Activated T-cell treated with anti-CD3 and anti-CD28 coated beads, Interleukin-2, amount 50 U/mL, for 72 hours (primary cell): ENCODE measurements at places on chromosomes 5 and 9.

DNA sequence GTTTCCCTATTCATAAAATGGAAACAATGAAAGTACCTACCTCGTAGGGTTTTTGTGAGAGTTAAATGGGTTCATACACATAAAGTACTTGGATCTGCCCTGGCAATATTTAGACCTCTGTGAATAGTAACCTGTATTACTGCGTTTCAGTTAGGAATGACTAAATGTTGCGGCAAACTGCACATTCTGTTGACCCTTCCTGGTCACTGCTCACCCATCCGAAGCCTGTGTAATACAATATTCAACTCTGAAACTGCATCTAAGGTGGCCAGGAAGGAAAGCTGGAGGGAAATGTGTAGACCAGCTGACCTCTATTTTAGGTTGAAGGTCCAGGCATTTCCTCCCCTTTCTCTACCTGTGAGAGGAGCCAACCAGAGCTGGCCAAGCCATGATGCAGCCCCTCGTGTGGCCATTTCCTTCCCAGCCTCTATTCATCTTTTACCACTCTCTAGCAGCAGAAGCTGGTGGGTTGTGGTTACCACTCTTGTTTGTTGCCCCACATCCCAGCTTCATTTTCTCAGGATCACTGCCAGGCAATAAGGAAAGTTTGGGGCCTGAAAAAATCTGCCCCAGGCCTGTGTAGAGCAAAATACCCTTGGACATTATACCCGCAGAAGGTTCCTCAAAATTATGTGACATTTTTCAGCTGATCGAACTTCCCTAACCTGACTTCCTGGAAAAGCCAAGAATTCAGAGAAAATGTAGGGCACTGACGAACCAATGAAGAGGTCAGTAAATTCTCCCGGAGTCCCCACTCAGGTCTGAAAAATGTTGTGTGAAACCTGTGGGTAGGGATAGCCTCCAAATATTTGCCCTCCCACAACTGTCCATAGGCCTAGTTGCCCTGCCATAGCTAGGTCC lies 20.5 kb upstream of the PDCD1LG2 start:
- DNase-seq: no peak

GRCh38 chr9:68454579-68455334 lies 85.9 kb downstream of the TMEM252 start:
- no peak for DNase-seq

DNA sequence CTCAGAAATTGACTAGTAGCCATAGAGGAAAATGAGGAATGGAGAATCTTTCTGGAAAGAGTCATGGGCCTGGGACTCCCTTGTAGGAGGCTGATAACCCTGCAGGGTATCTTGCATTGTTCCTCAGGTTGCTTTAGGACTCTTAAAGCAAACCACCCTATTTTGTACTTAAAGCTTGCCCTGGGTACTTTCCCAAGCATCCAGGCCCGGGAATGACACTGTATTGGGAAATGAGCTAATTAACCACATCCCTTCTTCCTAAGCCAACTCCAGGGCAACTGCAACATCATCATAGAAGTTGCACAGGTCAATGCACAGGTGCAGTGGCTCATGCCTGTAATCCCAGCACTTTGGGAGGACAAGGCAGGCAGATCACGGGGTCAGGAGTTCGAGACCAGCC lies 55.9 kb downstream of the UGCG start:
- no peak for DNase-seq

GRCh38 chr9:92730897-92731296 lies 33.7 kb downstream of the BICD2 start:
- no peak for DNase-seq

DNA sequence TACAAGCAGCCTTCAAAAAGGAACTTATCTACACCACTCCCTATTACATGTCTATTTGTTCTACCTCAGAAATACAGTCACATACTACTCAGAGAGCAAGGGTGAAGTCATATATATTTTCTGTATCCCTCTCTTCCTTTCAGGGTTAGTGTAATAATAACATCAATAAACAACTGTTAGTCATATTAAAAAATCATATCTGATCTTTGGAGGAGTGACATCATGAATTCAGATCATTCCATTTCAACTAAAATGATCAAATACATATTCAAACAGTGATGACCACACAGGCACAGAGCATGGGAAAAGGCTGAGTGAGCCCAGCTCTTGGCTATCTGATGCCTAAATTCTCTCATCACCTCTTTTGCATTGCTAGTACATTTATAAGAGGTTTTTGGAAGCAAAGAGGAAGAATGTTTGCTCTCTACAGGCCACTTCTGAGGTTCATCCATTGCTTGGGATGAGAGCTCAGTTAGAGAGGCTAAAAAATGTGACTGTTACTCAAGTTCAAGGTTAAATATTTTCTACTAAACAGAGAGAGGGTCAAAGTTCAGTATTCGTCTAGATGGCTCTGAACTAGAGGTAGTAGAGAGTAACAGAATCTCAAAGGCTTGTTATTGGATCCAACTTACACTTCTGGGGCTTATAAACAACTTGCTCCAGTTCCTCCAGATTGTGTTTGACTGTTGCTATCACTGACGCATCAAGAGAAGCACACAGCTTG lies 39.0 kb downstream of the RIGI start:
- DNase-seq: no peak

- DNase-seq: no peak
These were observed 197.4 kb upstream of the ISL1 start for GRCh38 chr5:51185850-51186329.
